ENCODE measurements at places on chromosomes 3 and 15.

- no peak for DNase-seq
Measured at GRCh38 chr3:113658107-113658506, 38.3 kb downstream of the USF3 start.

DNA sequence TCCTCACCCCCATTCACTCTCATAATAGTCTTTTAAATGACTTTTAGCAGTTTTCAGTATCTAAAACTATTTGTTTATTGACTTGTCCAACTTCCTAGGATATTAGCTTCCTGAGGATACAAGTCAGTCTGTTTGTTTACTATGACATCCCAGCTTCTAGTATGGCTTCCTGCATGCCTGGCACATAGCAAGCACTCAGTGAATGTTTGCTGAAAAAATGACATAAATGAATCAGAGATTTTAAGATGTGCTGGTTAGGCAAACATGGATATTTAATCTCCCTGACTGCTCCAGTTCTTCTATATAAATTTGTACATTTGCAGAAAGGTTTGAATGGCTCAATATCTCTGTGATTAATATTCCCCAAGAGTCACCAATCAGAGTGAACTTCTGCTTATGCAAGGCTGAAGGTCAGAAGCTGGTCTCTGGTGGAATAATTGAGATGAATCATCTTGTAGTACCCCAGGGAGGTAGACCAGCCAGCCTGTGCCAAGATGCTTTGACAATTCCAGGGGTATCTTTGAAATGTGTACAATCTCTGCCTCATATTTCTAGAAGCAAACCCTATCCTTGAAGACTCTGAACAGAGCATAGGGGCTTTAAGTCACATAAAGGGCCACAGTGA lies 219.0 kb upstream of the LMCD1 start:
- DNase-seq: no peak

DNA sequence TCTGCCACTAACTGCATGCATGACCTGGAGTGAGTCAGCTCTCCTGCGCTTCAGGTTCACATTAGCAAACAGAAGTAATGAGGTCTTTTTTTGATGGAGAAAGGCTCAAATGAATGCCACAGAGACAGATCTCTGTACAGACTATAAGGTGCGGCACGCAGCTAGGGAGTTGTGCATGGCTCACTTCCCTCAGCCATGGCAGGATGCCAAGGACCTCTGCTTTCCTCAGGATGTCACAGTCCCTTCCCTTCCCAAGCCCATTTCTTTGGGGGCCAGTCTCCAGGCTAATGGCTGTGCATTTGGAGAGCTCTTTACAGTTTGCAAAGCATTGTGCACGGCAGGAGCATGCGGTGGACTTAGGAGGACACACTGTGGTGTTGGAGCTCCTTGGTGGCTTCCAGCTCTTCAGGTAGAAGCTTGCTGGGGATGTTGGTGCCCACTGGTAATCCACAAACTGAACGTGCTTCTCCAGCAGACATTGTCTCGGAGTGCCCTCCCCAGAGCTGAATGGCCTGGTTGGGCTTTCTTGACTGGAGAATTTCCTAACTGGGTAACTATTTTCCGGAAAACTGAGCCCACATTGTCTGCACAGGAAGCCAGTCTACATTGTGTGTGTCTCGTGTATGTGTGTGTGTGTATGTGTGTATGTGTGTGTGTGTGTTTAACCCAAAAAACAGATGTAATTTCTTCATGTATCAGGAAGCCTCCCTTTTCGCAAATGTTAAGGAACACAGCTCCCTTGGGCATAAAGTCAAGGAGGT lies 172.5 kb upstream of the TLE3 start:
- DNase-seq: no peak

DNA sequence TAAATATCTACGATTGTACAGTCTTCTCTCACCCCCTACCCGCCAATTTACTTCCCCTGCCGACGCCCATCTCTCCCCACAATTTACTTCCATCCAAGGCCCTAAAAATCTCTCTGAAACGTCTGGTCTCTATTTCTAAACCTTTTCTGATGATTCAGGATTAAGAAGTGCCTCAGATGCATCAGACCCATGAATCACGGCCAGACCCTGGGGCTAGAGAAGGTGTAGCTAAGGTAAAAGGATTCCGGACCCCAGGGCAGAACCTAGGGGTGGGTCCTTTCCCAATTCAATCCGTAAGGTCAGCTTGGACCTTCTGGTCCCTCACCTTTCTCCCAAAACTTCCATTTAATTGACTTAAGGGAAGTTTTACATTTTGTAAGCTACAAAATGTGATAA lies 46.4 kb downstream of the LRIG1 start:
- DNase-seq: no peak

GRCh38 chr3:126442094-126442855 lies 33.4 kb downstream of the ZXDC start:
- DNase-seq: no peak

All from activated CD4-positive, alpha-beta memory T cell treated with anti-CD3 and anti-CD28 coated beads for 36 hours (primary cell).